EH (cell line): ENCODE measurements at places on chromosomes 16 and 17.

GRCh38 chr17:70527364-70527888 is 358.1 kb downstream of the KCNJ2 start:
- DNase-seq: no peak

DNA sequence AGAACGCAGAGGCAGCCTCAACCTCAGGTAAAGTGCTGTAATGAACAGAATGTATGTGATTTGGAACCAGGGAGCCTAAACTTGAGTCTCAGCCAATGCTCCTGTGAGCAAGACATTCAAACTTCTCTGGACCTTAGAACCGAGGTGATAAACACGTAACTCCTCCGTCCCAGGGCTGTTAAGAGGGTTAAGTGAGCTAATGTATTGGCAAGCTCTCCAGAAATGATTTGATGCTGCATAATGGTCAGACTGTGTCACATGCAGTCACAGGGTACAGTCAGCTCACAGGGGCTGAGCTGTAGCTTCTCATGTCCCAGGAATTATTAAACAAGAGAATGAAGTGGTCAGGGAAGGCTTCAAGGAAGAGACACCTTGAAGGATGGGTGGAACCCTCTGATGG is 10.0 kb upstream of the SLC4A1 start:
- peak; percentile 9 for DNase-seq

DNA sequence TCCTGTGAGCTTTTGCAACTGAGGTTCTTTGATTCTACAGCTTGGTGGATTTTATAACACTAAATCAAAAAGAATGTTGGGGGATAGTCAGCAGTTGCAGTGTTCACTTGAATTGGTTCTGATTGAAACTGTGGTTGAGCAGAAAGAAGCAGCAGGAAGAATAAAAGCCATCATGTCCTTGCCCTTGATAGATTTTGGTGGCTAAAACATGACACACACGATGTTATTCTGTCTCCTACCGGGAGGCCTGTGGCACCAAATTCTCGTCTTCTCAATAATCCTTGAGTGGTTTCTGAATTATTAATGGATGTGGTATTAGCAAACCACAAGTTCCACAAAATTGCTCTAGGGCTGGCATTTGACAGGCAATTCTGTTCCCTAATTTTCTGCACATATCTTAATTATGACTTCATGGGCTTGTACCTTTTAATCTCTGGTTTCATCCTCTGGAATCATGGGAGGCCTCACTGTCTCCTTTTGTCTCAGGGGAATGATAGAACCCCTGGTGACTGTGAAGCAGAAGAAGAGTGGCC is 338.2 kb downstream of the SNX29 start:
- peak; percentile 61 for DNase-seq

DNA sequence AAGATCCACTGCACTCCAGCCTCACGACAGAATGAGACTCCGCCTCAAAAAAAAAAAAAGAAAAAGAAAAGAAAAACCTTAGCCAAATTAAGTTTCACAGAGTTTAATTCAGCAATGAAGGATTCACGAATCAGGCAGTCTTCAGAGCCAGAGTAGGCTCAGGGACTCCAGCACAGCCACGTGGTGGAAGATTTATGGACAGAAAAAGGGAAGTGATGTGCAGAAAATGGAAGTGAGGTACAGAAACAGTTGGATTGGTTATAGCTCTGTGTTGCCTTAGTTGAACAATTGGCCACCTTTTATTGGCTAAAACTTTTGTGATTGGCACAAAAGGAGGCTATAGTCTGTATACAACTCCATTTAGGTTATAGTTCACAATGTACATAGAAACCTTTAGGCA is 256.6 kb downstream of the HS3ST3B1 start:
- no peak for DNase-seq

- DNase-seq: no peak
These were observed 80.3 kb upstream of the CES5A start for GRCh38 chr16:55955424-55955823.

DNA sequence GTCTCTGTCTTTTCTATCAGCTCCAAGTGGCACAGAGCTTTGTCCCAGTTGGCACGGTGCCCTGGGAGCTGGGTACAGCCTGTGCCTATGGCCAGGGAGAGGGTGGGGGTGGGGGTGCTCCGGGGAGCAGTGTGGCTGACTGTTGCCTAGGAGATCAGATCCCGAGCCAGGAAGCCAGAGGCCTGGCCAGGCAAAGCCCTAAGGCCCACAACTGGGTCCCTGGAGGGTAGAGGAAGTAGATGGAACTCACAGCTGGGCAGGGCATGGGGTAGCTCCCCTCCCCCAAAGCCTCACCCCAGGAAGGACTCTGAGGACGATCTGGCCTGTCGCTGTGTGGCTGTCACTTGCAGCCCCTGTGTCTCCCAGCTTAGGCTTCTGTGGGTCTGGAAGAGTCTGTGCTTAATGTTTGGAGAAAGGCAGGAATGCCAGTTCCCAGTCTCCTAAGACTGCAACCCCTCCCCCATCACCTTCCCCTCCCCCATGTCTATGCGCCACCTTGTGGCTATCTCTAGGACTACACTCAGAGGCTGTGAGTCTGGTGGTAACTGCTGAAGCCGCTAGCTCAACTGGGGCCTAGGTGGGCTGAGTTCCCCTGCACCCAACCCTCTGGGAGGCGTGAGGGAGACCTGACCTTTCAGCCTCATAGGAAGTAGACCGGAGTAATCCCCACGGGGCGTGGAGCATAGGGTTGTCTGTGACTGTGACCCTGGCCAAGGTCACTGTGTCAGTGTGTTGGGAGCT is 12.6 kb downstream of the THRA start:
- DNase-seq: peak; percentile 74

GRCh38 chr16:90011908-90012501 is 7.3 kb downstream of the DBNDD1 start:
- DNase-seq: no peak

- DNase-seq: no peak
These were observed 9.3 kb downstream of the ZFPM1 start for GRCh38 chr16:88462396-88462795.

DNA sequence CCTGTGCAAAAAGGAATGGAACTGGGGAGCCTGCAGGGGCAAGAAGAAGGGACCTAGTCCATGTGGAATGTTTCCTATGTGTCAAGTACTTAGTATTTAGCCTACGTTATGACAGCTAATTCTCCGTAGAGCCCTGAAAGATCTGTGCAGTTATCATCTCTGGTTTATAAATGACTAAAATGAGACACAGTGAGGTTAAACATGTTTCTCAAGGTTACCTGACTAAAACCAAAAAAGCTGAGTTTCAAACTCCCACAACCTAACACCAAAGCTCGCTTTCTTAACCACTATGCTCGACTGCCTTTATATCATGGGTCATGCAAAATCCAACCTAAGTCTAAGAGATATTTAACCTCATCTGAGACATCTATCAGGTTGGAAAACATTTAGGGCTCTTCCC is 53.3 kb upstream of the CCL2 start:
- DNase-seq: no peak

DNA sequence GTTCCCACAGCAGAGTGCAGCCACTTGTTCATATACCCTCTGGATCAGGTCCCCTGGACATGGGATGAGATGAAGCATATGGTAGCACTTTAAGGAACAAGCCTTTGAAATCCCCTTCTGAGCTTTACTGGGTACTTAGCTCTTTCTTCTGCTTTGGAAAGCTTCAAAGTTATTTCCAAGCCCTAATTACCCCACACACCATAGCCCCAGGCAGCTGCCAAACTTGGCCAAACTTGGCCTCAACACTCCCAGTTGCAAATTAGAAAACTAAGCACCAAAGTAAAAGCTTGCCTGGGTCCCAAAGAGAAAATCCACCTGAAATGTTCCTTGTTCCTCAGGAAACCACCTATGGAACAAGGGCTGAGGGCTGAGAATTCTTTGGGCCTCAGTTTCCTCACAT is 15.7 kb upstream of the MT4 start:
- DNase-seq: no peak

GRCh38 chr16:88560714-88561484 is 9.3 kb upstream of the ZC3H18 start:
- peak; percentile 45 for DNase-seq

DNA sequence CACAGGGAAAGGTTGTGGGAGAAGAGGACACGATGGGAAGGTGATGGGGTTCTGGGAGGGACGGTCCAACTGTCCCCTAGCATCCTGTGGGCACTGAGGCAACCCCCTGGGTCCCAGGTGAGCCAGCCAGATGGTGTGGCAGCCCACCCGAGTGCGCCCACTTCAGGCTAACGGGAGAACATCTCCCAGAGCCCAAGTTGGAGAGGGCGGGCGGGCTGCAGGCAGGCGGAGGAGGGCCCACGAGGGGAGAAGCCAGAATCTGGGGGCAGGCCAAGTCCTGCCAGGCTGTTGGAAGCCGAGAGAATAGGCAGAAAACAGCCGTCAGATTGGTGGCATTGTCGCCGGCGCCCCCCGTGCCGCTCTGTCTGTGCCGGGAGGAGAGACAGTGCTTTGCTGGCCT is 13.8 kb upstream of the ABCC3 start:
- no peak for DNase-seq

DNA sequence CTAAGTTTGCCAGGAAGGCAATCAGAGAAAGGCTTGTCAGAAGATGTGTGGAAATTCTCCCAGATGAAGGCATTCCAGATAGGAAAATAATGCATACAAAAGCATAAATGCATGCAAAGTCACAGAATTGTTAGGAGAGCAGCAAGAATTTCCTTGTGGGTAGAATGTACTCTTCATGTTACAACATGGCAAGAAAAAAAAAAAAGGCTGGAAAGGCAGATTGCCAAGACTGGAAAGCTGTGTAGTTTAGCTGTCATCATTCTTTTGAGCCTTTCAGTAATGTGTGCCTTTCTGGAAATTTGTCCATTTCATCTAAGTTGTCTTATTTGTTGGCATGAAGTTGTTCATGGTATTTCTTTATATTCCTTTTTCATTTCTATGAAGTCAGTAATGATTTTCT is 71.0 kb upstream of the EFCAB3 start:
- DNase-seq: no peak

DNA sequence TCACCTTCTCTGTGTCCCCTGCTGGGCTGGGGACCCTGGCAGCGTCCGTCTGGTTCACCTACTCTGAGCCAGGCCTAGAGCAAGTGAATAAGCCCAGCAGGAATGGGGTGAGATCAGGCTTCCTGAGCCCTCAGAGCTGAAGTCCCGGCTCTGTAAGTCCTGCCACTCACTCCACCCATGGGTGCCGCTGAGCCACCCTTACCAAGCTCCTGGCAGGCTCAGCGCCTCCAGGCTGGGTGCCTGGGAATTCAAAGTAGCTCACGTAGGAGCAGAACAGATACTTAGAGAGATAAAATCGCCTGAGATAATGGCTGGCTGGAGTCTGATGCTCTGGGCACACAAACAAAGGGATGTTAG is 9.8 kb upstream of the LASP1NB start:
- no peak for DNase-seq

DNA sequence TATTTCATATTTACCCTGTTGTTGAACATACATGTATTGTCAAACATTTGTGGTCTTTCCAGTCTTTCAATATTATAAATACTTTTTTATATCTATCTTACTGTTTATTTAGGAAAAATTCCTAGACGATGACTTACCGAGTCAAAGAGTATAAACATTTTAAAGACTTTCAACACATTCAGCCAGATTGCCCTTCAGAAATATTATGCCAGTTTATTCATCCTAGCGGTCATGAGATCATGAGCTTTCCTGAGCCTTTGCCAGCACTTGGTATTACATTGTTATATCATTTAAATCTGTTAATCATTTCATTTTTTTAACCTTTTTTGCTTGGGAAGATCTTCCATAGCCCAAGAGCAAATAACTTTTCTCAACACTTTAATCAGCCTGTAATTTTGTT is 197.4 kb downstream of the SPECC1 start:
- DNase-seq: peak; percentile 78
